ENCODE measurements at places on chromosomes 3 and 15.

- DNase-seq, result no peak
These were observed 29.9 kb downstream of the MME start for GRCh38 chr3:155110022-155110421.

- no peak for DNase-seq
These were observed 909.2 kb upstream of the EPHA6 start for GRCh38 chr3:95905182-95905581.

- no peak for DNase-seq
These were observed 83.9 kb downstream of the HHLA2 start for GRCh38 chr3:108380128-108380795.

DNA sequence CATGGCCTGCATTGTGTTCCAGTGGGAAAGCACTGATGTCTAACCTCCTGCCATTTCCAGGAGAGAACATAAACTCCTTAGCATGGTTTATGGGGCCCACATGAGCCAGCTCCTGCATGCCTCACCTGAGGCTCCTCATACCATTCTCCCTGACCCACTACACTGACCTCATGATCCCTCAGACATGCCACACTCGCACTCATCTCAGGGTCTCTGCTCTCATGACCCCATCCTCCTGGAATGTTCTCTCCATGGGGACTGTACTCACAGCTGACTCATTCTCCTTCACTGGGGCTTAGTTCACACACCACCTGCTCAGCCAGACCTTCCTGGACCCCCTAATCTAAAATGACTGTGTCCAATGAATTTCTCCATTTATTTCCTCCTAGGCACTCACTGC is 4.0 kb upstream of the LMCD1 start:
- no peak for DNase-seq

GRCh38 chr3:149363053-149363452 is 14.4 kb downstream of the TM4SF1 start:
- no peak for DNase-seq

DNA sequence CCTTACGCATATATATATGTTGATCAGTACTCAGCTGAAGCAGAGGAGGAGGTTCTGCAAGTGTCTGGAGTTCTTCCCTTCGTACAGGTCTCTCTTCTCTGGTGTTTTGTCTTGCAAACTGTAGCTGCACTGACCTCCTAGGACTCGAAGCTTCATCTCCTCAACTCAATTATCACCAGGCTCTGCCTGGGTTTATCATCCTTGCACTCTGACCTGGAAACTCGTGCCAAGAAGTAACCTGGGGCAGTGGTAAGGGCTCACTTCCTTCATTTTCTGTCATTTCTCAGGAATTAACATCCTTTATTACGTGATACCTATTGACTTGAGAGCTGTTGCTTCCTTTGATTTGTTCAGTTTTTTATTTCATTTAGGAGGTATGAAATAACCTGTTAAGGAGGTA is 14.4 kb downstream of the REC114 start:
- DNase-seq, result no peak

DNA sequence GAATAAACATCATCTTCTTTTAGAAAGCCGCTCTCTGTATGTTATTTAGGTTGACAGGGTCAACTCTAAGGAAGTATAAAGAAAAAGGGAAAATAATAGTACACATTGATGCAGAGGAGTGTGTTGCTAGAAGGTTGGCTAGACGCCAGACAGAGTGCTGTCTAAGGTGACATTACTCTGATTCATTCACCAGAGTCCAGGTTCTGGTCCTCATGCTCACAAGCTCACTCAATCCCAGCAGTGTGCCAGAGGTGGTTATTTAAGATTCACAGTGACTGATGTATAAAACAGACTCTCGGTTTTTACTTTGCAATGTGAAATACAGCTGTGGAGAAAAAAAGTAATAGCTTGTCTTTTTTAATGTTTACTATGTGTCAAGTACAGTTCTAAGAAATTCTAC is 1.7 kb downstream of the CFAP44 start:
- no peak for DNase-seq

DNA sequence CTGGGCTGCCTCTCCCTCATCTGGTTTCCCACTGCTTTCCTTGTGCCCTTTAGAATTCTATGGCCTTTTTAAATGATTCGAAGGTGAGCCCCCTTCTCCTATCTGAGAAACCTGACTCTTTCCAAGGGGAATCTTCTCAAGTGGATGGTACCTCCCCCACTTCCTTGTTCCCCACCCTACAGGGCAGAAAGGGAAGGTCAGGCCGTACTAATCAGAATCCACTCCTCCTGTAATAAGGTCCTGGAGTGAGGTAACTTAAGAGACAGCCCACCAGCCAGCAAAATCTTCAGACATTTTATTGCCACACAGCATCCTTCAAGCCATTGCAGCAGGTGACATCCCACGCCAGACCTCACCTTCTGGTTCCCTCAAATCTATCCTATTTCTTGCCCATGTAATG is 84.5 kb downstream of the MINAR1 start:
- no peak for DNase-seq
